Activated naive CD4-positive, alpha-beta T cell treated with anti-CD3 and anti-CD28 coated beads, Interleukin-2, amount 50 U/mL, for 16 hours (primary cell): ENCODE measurements at places on chromosomes 16 and 17.

DNA sequence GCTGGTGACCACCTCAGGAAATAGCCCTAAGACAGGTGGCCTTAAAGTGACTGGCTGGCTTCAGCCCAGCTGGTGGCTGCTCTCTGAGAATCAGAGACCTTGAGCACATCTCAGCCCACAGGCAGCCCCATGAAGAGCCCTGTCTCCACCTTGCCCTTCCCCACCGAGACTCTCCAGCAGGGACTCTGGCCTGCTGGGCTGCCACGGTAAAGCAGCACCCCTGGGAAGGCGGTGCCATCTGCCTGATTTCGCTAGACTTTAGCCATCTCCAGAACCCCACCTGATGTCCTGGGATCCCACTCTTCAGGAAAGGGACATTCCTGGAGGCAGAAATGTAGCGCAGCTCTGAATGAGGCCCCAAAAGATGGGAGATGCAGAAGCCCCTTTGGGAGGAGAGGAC, 45.2 kb upstream of the LGALS9 start:
- no peak for DNase-seq

DNA sequence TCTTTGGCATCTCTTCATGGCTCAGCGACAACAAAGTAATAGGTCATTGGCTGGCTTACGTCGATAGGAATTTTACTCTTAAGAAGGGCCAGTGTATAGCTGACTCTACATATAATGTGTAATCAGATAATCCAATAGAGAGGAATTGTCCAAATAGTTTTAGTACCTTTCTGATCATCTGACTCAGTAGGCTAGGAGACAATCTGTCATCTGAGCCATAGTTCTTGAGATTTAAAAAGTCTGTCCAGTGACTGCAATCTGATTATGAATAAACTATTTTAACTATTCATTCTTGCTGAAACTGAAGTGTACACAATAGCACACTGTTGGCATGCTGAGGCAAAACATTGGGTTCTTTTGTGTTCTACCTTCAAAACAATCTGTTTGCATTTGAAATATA, 21.4 kb upstream of the NOL11 start:
- no peak for DNase-seq

- no peak for DNase-seq
Observed at GRCh38 chr16:23996258-23996955, 160.6 kb downstream of the PRKCB start.

DNA sequence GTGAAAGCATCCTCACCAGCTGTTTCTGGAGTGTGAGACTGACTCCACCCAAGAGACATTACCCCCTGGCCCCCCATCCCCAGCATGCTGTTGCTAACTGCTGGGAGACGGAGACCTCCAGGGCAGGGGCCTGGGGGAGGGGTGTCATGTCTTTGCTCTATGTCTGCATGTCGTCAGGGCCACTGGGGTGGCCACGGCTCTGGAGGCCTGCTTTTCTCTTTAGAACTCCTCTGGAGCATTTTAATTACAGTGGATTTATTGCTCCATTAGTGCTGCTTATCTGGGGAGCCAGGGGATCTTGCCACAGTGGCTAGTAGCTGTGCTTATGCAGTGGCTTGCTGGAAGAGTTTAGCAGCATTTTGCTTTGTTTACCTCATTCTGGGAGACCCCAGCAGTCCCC, 32.3 kb downstream of the CLEC16A start:
- DNase-seq = no peak

- DNase-seq = no peak
Observed at GRCh38 chr17:74274060-74274708, at the start of gene DNAI2. TSS of gene DNAI2 (plus strand) at chr17:74274234. CDS start at chr17:74281818, 7,584 bp downstream.

DNA sequence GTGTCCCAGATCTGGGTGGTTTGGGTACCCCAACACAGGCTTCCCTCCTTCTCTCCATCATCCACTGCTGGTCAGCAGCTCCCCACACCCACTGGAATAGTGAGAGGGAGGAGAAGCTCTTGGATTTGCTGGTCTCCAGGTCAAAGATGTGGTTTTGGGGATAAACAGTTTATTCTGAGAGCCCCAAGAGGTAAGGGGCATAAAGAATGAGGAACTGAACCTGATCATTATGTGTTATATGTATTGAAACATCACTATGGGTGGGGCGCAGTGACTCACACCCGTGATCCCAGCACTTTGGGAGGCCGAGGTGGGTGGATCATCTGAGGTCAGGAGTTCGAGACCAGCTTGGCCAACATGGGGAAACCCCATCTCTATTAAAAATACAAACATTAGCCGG, 3.9 kb downstream of the DPEP2 start:
- DNase-seq = peak; percentile 35

DNA sequence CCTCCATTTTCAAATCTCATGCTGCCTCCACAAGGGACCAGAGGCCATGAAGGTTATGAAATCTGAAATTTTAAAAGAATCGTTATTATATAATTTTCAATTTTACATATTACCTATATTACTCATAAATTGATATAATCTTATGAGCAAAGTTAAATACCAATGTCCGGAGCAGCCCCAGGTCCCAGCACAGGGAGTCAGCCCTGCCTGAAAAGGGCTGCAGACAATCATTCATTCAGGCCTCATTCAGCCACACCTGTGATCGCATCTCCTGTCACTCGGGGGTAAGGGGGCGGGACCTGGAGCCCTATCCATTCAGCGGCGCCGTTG, 172.5 kb downstream of the AHSP start:
- no peak for DNase-seq
